ENCODE measurements at places on chromosomes 3 and 15. TPM values are rescaled to one million over a fixed set of nuclear protein-coding genes. Genes with fewer than 3 reads are reported as not detected.

C3orf49 gene
- not detected for polyA plus RNA-seq

MYZAP gene
- polyA plus RNA-seq: 2.8 TPM

RABL3 gene
- 2.5 TPM for polyA plus RNA-seq

- DNase-seq: no peak
These were observed 225.1 kb downstream of the SNRPN start for GRCh38 chr15:25179673-25180511.

GRCh38 chr15:41323611-41324010 is 8.8 kb downstream of the OIP5 start:
- DNase-seq: no peak

DNA sequence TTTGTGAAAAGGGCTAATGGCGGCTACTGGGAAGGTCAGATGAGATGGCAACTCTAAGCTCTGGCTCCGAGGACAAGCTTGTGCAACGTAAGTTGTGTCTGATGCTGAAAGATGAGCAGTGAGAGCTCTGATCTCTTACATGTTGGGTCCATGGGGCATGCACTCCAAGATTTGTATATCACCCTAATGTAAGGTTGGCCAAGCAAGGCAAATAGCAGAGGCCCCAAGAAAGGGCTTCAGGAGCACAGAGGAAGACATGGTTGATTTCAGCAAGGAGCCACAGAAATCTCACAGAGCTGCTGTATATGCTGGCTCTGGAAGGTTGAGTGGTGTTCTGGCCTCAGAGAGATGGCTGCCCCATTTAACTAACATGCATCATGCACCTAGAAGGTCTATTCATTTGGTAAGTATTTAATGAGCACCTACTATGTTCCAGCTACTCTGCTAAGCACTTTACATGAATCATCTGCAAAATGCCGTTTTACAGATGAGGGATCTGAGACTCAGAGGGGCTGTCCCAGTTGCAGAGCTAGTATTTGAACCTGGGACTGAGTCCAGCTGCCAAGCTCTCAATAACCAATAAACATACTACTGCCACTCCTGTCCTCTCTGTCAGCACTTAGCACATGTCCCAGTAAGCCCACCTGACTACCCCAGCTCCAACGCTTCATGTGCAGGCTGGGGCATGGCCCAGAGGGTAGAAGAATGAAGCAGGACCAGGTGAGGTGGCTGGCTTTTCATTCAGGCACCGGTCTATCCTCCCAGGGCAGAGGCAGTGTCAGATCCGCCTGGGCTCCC is 27.8 kb upstream of the ATP2B2 start:
- DNase-seq: no peak

- DNase-seq: peak; percentile 19
These were observed 313.6 kb downstream of the FOXP1 start for GRCh38 chr3:71269906-71270305.

- DNase-seq: peak; percentile 29
These were observed 10.7 kb upstream of the DNAJC13 start for GRCh38 chr3:132406587-132406986.

DNA sequence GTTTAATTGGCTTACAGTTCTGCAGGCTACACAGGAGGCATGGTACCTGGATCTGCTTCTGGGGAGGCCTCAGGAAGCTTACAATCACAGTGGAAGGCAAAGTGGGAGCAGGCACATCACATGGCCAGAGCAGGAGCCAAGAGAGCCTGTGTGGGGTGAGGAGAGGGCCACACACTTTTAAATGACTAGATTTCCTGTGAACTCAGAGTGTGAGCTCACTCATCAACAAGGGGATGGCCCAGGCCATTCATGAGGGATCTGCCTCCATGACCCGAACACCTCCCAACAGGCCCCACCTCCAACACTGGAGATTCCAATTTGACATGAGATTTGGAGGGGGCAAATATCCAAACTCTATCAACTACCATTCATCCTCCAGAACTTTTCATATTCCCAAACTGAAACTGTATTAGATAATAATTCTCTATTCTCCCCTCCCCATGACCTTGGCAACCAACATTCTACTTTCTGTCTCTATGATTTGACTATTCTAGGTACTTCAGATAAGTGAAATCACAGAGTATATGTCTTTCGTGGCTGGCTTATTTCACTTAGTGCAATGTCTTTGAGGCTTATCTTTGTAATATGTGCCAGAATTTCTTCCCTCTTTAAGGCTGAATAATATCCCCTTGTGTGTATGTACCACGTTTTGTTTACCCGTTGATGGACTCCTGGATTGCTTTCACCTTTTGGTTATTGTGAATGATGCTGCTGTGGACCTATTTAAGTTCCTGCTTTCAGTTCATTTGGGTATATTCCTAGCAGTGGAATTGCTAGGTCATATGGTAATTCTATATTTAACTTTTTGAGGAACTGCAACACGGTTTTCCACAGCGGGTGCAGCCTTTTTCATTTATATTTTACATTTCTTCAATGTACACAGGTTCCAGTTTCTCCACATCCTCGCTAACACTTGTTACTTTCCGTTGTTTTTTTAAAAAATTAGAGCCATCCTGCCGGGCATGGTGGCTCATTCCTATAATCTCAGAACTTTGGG is 43.8 kb downstream of the TKT start:
- DNase-seq: no peak

DNA sequence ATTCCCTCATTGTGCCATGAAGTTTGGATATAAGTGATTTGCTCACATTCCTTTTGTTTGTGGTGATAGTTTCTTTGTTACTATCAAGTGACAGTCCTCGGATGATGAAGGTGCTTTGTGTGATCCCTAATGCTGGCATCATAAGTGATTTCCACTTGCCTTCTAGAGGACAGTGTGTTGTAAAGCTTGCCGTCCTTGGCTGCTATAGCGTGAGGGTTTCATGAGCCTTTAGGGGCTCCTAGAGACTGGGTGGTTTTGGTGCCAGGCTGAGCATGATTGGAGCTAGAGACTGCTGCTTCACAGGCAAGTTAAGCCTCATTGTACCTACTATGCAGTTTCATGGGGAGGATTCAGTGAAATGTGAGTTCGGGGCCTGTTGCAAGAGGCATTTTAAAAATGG is 12.4 kb downstream of the SNRK start:
- no peak for DNase-seq

GRCh38 chr3:109888026-109888425 is 550.7 kb upstream of the DPPA4 start:
- no peak for DNase-seq

- DNase-seq: no peak
These were observed 124.2 kb downstream of the LIPC start for GRCh38 chr15:58556028-58556361.

DNA sequence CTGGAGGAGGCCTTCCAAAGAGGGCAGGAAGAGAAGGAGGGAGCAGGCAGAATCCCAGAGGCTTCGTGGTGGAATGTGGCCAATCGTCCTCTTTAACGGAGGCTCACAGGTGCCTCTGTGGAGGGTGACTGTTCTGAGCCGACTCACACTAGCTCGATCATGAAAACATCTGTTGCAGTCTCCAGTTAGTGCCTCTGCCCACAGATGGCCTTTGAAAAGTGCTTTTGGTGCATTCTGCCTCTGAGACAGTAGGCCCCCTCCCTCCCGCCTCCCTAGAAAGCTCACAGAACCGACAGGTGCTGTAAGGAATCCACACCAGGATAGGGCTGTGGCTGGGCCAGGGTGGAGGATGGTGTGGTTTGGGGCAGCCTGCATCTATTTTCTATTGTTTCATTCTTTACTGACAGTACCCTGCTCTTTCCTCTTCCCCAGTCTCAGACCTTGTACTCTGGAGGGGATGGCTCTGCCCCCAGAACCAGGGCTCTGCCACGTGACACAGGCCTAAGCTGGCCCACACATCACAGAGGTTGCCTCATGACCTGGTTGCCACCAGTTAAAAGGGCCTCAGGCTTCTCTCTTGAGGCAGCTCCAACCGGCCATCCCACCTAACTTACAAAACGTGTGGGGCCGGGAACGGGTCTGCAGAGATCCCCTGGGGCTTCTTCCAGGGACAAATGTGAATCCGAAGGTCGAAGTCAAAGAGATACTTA is 27.2 kb upstream of the PIGZ start:
- no peak for DNase-seq

- DNase-seq: no peak
These were observed 98.8 kb downstream of the SH3GL3 start for GRCh38 chr15:83545804-83546511.

- no peak for DNase-seq
These were observed 299.3 kb downstream of the CLSTN2 start for GRCh38 chr3:140234256-140234655.

GRCh38 chr3:183309276-183309675 is 56.2 kb downstream of the B3GNT5 start:
- no peak for DNase-seq

- no peak for DNase-seq
These were observed 31.2 kb downstream of the LINS1 start for GRCh38 chr15:100570735-100571313.
